ENCODE measurements at places on chromosomes 4 and X.

DNA sequence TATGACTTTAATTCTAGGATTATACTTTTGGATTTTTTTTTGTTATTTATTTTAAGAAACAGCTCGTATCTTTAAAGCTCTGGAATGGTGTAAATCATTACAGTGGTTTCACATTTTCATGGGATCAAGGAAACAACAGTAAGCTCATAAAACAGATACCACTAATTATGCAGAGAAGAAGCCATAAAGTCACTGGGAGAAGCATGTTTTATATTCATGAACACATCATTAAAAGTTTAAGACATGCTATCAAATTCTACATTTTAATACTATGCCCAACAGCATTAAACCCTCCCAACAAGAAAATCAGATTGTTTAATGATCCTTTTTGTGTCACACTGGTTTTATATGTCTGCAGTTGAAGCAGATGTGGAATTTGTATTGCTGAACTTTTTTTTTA lies 149.9 kb downstream of the FBXO8 start:
- no peak for DNase-seq

DNA sequence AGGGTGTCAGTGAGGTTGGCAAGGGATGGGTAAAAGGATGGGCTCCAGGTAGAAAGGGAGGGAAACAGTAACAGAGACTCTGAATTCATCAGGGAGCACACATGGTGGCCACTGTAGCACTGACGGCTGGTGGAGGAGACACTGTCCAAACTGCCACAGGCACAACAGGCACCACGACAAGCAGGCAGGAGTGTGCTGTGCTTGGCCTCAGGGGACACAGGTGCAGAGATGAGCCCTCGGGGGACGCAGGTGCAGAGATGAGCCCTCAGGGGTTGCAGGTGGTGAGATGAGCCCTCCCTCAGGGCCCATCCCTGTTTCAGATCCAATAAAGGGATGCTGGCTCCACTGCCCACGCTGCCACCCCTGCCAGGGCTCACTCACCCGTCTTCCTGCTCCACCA lies 7.6 kb downstream of the PDE6B start:
- DNase-seq = no peak

- DNase-seq = no peak
Observed at GRCh38 chr4:10998846-10999245, 314.3 kb upstream of the CLNK start.

DNA sequence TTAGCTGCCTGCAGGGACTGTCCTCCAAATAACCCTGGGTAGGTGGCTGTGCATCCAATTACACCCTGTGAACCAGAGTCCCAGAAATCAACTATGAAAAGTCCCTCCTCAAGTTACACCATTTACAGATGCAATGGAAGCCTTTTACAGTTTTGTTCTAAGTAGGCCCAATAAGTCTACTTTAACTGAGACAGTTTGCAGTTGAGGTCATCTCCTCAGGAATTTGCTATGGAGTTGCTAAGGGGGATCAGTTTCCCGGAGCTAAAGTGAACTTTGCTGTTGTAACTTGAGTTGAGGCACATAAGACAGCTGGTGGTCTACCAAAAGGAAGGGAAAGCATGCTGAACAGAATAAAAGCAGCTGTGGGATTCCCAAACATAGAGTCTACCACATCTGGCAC lies 121.6 kb upstream of the STK26 start:
- no peak for DNase-seq

DNA sequence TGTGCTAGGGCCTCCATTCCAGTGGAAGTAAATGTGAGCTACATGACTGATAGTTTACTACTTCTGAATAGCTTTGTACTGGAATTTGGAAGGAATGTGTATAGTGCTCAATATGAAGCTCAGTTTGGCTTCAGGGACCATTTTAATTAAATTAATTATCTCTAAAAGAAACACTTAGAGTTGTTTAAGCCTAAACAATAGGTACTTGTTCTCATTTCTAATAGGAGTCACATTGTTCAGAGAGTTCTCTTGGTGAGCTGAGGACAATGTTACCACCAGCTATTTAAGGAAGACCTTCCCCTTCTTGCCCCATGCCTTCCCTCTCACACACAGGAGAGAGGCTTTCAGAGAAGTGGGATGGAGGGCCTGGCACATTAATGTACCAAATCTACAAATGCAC lies 78.3 kb downstream of the CHIC2 start:
- DNase-seq = no peak

- peak; percentile 88 for DNase-seq
Observed at GRCh38 chrX:46978341-46979291, 66.4 kb downstream of the JADE3 start.

All from dermis microvascular lymphatic vessel endothelial cell (primary cell).